Activated CD8-positive, alpha-beta T cell treated with anti-CD3 and anti-CD28 coated beads, Interleukin-2, amount 10 ng/mL, durations not matched to agents 7 days and 5 days (primary cell): ENCODE measurements at places on chromosomes 12 and 14. TPM values are rescaled to one million over a fixed set of nuclear protein-coding genes. Genes with fewer than 3 reads are reported as not detected.

GRCh38 chr12:14765398-14765797, 37.9 kb downstream of the WBP11 start:
- no peak for DNase-seq

Gene KITLG
- total RNA-seq: not detected

Gene RNF212B
- not detected for total RNA-seq

Gene NELL2
- total RNA-seq: 47.4 TPM

Gene SYNJ2BP
- total RNA-seq: 9.6 TPM

- peak; percentile 79 for DNase-seq
These were observed 198.2 kb downstream of the TSPAN9 start for GRCh38 chr12:3275171-3276041.

- no peak for DNase-seq
These were observed 21.3 kb upstream of the C14orf132 start for GRCh38 chr14:96017882-96018281.

Gene RPL36AL
- total RNA-seq: 241 TPM
